ENCODE measurements at places on chromosomes 7 and 10.

DNA sequence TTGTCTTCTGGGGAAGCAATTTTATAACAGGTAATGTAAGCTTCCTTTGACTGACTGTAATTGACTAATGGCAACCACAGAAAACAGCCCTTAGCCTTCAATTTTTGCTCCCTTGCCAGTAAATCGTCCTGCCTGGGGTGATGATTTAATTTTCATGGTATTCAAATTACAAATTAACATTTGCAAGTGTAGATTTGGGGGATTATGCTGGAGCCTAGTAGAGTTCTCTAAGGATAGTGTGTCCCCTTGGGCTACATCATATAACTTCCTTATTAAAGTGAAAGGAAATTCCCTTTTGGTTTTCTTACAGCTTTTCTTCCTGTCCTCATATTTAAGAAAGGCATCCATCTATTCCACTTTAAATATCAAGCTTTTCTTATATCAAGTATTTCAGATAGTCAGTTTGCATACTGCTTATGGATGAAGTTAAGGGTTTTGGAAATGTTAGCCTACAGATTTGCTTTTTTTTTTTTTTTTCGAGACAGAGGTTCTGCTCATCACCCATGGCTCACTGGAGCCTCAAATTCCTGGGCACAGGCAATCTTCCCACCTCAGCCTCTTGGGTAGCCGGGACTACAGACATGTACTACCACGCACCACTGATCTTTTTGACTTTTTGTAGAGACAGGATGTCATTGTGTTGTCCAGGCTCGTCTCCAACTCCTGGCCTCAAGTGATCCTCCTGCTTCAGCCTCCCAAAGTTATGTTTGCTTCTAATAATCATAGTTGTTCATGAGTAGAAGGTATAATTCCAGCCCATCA, 35.9 kb upstream of the HDAC9 start:
- no peak for DNase-seq

GRCh38 chr7:1638215-1638661, 31.8 kb upstream of the ELFN1 start:
- no peak for DNase-seq

DNA sequence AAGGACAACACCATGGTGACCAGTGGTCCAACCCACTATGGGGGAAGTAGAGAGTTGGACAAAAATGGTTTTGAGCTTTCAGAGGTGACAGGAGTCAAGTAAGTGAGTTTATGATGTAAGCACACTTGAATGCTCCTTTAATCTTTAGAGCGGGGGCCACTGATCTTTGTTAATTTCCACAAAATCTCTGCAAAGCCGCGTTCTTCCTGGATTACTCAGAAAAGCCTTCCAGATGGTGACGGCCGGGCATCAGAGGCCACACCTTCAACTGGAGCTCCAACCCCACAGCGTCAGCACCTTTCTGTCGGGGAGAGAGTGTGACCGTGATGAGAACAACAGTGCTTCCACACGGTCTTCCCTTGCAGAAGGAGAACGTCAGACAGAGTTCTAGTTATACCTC, 35.2 kb upstream of the KLF6 start:
- no peak for DNase-seq

DNA sequence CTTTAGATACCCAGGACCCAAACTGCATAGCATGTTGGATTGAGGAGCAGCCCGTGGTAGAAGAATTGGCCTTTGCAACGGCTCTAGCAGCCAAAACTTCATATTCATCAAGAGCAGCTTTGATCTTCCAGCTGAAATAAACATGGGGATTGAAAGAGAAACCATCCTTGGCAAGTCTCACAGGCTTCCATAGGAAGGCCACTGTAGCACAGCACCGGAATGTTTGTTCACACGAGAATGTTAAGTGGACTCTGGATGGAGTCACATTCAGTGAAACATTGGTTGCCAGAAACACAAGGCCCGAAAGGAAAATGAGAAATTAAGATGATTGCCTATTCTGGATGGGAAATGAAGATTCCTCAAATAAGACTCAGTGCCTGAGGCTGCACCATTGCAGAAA, 97.4 kb downstream of the RAB18 start:
- no peak for DNase-seq

DNA sequence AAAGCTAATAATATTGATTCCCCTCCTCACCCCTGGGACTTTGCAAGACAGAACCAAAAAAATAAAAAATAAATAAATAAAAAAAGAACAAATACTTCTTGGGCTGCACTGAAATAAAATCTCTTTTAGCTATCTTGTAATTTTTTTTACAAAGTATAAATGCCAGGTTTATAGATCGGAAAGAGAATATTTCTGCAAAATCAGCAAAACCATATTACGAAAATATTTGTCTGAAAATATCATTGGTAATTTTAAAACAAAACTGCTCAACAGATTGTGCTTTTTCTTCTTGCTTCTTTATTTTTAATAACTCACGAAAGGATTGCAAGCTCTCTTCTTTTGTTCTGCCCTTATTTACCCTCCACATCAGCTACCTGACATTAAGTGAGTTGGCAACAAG, 213.3 kb downstream of the PLXDC2 start:
- DNase-seq, result no peak

DNA sequence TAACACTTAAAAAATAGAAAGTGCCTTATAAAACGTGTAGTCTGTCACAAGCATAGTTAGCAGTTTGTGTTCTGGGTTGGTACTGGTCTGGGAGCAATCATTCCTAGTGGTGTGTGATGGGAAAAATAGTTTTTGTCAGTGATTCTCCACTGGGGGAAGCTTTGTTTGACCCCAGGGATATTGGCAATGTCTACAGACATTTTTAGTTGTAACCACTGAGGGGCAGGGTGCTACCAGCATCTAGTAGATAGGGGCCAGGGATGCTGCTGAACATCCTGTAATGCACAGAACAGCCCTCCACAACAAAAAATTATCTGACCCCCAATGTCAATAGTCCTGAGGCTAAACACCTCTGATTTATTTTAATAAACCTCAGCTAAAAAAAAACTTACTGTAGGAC, 51.6 kb upstream of the CREB5 start:
- DNase-seq, result no peak

- no peak for DNase-seq
Observed at GRCh38 chr10:99497343-99498025, 35.3 kb upstream of the NKX2-3 start.

DNA sequence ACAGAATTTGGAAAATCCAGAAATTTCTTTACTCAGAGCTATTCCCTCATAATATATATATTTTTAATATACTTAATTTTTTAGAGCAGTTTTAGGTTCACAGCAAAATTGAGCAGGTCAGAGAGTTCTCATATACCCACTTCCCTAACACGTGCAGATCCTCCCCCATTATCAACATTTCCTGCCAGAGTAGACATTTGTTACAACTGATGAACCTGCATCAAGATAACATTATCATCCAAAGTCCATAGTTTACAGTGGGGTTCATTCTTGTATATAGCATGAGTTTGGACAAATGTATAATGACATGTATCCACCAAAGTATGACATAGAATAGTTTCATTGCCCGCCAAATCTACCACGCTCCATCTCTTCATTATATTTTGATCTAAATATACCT, 170.0 kb downstream of the PTEN start:
- no peak for DNase-seq
